T-helper 2 cell (primary cell): ENCODE measurements at places on chromosomes 3 and 15.

- DNase-seq, result no peak
These were observed 30.6 kb downstream of the SNRK start for GRCh38 chr3:43316783-43317460.

- DNase-seq, result no peak
These were observed 610.0 kb upstream of the ZNF385D start for GRCh38 chr3:22360970-22361369.

DNA sequence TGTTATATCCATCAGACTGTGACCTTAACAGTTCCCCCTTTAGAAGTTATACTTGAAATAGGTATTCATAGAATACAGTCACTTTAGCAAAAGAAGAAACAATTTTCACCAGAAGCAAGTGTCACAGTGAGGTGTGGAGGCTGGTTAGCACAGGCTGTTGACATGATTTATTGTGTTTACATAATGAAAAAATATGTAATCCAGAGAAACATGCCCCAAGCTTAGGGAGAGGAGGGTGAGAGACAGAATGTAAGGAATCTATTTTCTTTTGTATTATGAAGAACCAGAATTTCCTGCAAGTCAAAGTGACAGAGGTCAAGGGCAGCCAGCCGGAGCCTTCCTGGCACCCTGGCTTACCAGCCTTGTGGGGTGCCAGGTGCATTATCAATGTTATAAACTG lies 4.0 kb downstream of the IL12A start:
- DNase-seq, result no peak

- no peak for DNase-seq
These were observed 744.0 kb upstream of the SGO1 start for GRCh38 chr3:20930034-20930433.

- no peak for DNase-seq
These were observed 18.7 kb upstream of the BCL2A1 start for GRCh38 chr15:79989682-79990081.

GRCh38 chr3:38722781-38723568 lies 73.5 kb upstream of the SCN5A start:
- no peak for DNase-seq

DNA sequence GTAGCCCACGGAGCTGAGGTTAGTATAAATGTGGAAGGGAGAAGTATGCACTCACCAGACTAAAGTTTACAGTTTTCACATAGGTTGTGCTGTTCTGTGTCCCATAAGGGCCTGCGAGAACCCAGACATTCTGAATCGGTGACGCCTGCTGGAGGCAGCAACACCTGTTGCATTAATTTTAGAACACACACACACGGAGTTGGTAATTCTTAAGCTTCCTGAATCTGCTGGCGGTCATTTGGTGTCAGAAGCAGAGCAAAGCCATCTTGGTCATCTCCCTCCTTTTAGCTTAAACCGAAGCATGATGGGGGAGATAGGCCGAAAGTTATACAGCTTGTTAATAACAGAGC lies 41.1 kb upstream of the AP3B2 start:
- DNase-seq, result peak; percentile 44

GRCh38 chr3:155682426-155683343 lies 62.2 kb downstream of the PLCH1 start:
- DNase-seq, result no peak

GRCh38 chr15:100588638-100589242 lies 13.2 kb downstream of the LINS1 start:
- DNase-seq, result no peak

GRCh38 chr15:40578892-40579291 lies 9.8 kb downstream of the RPUSD2 start:
- no peak for DNase-seq

GRCh38 chr3:106688464-106688863 lies 688.8 kb upstream of the CCDC54 start:
- DNase-seq, result no peak

DNA sequence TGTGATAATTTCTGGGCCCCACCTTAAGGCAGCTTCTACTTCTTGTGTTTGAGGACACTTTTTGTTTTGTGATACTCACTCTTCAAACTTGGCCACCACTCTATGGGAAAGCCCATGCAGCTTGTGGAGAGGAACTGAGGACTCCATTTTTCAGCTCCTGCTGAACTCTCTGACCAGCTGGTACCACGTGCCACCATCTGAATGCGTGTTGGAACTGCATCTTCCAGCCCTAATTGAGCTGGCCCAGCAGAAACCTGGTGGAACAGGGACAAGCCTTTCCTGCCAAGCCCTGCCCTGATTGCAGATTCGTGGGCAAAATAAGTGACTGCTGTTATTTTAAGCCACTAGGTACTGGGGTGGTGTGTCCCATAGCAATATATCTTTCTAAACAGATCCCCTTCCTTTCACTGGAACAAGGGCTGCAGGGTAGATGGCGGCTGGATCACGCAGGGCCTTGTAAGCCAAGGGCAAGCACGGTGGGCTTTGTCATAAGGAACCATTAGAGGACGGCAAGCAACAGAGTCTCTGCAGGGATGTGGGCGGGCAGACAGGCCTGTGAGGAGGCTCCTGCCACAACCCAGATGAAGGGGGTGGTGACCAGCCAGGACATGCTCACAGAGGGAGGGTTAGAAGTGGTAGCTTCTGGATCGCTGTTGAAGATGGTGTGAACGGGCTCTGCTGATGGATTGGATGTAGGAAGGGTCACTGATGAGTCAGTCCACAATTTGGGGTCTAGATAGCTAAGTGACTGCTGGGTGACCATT lies 9.5 kb downstream of the H1-8 start:
- no peak for DNase-seq

DNA sequence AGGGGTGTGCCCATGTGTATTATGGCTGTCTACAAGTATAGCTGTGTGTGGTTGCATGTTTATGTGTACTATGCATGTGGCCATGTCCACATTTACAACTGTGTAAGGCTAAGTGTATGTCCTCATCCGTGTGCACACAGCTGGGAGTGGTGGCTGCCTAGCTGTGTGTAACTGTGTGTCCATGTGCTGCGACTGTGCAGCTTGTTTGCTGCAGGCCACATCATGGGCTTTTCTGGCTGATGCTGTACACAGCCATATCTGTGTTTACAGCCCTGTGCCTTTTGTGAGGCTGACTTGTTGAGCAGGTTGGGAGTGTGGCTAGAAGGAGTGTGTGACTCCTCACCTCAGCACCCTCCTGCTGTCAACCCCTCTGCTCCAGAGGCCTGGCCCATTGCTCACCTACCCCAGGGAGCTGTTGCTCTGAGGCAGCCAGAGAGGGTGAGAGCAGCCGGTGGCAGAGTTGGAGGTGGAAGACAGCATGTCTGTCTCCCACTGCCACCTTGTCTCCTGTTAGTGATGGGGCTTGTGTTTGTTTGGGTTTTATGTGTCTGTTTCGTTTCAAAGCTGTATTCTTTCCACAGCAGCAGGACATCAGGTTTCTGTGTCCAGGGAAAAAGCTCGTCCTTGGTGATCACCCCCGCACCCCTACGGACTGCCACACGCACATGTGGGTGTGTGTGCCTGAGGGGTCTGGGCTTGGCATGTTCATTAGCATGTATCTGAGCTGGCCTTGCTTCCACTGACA lies 1.4 kb upstream of the GRM2 start:
- no peak for DNase-seq

DNA sequence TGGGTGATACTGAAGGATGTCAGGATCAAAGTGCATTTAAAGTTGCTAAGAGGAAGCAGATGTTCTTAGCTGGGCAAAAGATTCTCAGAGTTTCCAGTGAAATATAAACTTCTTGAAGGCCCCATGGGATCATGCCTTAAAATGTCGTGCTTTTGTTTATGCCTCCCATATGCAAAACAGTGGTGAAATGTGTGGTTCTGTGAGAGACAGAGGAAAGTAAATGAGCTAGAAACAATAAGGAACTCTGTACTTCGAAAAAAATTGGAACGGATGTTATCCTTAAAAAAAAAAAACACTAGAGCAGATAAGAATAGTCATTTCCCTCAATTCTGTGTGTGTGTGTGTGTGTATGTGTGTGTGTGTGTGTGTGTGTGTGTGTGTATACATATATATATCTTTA lies 497.0 kb upstream of the TBL1XR1 start:
- no peak for DNase-seq

- no peak for DNase-seq
These were observed 72.1 kb upstream of the ACAD9 start for GRCh38 chr3:128807186-128807830.

GRCh38 chr3:106263546-106263945 lies 394.7 kb upstream of the CBLB start:
- DNase-seq, result no peak

GRCh38 chr15:68783226-68784058 lies 37.3 kb downstream of the ANP32A start:
- peak; percentile 37 for DNase-seq

GRCh38 chr15:90203922-90204321 lies 2.8 kb downstream of the SEMA4B start:
- DNase-seq, result no peak

- DNase-seq, result no peak
These were observed 322.6 kb upstream of the FRG2C start for GRCh38 chr3:75341324-75342067.
